SIG-M5 (cell line): ENCODE measurements at places on chromosomes 12 and 14.

DNA sequence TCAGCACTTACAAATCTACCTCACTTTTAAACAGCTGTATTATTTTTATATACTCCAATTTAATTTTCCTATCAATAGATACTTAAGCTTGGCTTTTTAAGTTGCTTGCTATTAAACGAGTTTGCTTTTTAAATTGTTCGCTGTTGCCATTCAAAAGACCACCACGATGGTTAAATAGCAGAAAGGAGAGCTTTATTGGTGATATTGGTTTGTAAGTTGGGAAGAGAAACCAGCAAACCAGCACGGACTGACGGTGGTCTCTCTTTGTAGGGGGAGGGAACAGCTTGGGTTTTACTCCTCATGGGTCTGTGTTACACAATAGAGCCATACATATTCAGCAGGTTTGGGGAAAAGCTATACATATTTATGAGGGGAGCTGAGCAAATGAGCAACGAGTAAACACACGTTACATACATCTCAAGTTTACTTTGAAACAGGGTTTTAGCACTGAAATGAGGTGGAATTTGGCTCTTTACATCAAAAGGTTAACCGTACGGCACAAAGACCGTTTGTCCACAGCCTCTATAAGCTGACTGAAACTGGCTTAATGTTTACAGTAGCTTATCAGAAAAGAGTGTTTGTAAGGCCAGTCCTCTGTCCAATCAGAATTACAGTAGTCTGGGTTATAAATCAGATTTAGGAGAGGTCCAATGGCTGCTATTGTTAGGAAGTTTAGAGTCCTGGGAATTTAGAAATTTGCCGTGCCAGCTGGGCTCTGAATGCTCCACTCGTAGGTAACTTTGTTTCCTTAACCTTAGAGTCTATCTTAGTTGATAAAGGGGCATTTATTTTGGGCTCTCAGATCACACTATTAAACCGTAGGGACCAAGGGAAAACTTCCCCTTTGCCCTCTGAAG lies 69.7 kb upstream of the DHRS4 start:
- no peak for DNase-seq

GRCh38 chr14:32075672-32076277 lies 1.3 kb upstream of the ARHGAP5 start:
- no peak for DNase-seq

- DNase-seq: no peak
Observed at GRCh38 chr12:12506496-12506890, 56.2 kb downstream of the DUSP16 start.

GRCh38 chr12:31860401-31860800 lies 98.8 kb upstream of the RESF1 start:
- no peak for DNase-seq

DNA sequence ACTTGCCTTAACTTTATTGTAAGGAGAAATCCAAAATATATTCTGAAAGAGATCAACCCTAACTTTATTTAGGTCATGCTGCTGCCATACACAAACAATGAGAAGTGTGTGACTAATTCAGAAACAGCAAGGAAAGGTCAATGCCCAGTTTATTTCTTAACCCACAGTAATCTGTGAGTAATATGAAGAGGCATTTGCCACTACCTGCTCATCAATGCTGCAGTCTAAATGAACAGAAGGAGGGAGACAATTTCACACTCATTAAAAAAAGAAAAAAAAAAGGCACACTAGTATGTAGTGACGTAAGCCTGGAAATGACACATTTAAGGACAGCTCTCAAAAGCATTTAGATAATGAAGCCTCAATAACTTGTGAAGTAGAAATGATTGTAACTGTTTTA lies 90.5 kb upstream of the FOXN3 start:
- no peak for DNase-seq

DNA sequence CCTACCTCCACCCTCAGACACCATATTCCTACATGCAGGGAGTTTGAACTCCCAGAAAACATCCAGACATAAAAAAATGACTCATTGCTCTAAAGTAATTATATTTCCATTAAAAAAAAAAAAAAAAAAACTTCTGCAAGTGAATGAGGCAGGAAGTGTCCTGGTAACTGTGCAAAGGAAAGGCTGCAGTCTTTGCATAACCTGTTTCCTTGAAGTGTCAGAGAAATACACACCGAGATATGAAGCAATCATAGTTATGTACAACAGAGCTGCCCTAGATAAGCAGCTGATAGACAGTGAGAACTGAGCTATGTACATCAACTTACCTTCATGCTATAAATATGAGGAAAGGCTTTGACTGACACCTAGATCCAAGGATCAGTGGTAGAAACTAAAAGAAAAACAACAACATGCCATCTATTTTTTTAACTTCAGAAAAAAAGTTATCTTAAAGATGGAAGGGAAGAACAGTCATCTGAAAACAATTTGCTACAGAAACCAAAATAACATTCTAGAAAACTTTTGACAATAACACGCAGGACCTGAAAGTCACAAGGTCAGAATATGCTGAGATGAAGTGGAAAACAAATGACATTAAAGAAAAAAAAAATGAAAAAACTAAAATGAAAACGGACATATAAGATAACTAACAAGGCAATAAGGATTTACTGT lies 263.2 kb downstream of the SEC23A start:
- no peak for DNase-seq

DNA sequence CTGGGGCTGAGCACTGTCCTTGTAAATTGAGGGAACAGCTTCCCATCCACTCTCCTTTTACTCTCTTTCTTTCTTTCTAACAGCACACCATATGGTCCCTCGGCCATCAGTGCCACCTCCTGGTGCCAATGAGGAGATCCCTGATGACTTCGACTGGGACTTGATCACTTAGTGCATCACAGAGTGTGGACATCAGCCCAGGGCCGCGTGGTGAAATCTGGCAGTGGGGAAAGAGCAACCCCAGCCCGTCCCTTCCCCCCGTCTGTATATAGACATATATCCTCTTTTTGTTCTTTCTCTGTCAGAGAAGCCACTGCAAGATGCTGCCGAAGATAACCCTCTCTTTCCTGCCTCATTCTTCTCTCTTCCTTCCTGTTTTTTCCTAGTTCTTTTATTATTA lies 13.5 kb downstream of the C3AR1 start:
- no peak for DNase-seq

- DNase-seq: no peak
Observed at GRCh38 chr12:131622422-131622955, 88.4 kb upstream of the SFSWAP start.

DNA sequence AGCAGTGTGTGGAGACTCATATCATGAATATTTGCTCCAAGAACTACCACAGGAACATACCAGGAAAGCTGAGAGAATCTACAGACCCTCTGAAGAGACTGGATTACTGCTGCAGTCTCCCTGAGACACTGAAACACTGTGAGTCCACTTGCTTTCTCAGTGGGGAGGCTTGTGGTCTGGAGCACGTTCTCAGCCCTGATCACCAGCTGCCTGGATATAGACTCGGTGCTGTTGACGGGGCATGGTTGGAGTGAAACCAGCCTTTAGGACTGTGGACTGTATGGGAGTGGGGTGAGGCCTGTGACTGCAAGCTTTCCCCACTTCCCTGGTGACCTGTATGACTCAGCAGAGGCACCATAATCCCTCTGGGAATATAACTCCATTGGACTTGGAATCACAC lies 525.8 kb upstream of the FBXO33 start:
- DNase-seq: no peak

GRCh38 chr14:98244966-98245569 lies 1026.9 kb downstream of the BCL11B start:
- DNase-seq: no peak

- DNase-seq: no peak
Observed at GRCh38 chr12:65631621-65632111, 192.6 kb upstream of the HMGA2 start.

GRCh38 chr12:97471194-97471593 lies 8.6 kb downstream of the RMST start:
- DNase-seq: no peak

- DNase-seq: no peak
Observed at GRCh38 chr14:53570411-53571387, 385.9 kb downstream of the BMP4 start.

- no peak for DNase-seq
Observed at GRCh38 chr14:41072776-41073175, 533.9 kb upstream of the LRFN5 start.

- DNase-seq: no peak
Observed at GRCh38 chr12:107558816-107559382, 126.7 kb upstream of the PWP1 start.
